ENCODE measurements at places on chromosomes 7 and 10.
A peak's percentile ranks its signal among the peaks of the same experiment; 100 is the strongest.

DNA sequence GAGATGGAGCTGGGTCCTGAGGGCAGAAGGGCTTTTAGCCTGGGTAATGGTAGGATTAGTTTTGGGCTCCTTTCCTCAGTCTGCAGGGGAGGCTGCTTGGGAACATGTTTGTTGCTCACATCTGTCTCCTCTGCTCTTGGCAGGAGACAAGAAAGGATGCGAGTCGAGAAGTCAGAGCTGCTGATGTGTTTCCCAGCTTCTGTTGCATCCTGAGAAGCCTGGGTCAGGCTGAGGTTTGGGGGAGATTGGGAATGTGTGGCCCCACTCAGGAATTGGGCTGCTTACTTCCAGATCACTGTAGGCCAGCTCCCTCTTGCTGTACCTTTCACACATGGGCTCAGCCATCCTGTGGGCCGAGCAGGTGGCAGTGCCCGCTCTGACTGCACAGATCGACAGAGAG is 79.2 kb downstream of the CCNY start:
- DNase-seq = no peak

DNA sequence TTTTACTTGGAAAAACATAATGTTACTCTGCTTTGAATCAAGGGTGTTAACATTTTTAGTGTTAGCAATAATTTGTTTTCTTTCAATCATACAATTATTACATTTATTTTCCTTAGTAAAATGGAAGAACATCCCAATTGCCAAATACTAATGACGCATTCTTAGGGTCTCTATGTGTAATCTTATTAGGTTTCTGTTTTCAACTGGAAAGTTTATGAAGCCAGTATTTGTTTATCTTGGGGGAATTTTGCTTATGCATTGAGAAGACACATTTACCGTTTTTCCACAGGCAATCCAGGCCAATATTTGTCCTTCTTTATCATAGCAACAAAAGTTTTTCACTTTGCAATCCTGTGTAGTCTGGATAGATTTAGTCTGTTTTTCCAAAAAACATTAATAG is 134.5 kb downstream of the CPED1 start:
- DNase-seq = no peak

GRCh38 chr7:28155019-28155660 is 25.5 kb downstream of the JAZF1 start:
- no peak for DNase-seq

DNA sequence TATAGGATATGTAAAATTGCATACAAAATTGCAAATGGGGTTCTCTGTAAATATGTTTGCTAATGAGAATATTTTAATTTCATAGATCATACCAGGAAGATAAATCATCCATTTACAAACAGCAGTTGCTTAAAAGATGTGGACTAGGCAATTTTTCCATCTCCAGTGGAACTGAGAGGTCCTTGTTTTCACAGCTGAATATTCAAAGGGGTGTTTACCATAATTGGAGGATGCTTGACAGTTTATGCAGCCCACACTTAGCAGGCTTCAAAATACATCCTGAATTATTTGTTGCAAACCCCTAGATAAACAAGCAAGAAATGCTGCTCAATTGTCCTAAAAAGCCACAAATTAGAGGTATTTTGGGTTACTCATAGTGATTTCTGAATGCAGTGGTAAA is 69.9 kb downstream of the ADARB2 start:
- DNase-seq = no peak

DNA sequence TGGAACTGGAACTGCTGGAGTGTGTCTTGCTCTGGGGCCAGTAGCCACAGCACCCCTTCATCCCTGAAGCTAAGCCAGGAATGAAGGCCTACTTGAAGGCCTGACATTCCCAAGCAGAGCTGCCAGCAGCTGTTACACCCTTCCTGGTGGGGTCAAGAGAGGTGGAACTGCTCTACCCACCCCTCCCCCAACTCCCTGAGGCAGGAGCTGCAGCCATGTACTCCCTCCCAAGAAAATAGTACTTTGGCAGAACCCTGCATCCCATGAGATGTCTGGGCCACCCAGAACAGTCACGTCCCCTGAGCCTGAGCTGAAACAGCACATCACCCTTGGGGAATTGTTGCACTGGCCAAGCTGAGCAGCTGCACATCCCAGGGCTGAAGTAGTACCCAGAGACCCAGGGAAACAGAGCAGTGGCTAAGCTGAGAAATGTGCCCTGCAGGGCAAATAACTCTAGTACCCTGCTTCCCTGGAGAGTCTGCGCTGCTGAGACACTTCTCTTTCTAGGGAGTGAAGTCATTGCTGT is 63.4 kb upstream of the PLA2G12B start:
- DNase-seq = no peak

- DNase-seq = no peak
These were observed 122.0 kb downstream of the PLCE1 start for GRCh38 chr10:94115725-94116124.

- no peak for DNase-seq
These were observed 97.3 kb upstream of the STK17A start for GRCh38 chr7:43485580-43485979.

GRCh38 chr7:157310676-157311185 is 26.1 kb upstream of the DNAJB6 start:
- DNase-seq = peak; percentile 83

- no peak for DNase-seq
These were observed 492.7 kb downstream of the RPS24 start for GRCh38 chr10:78526347-78526746.

DNA sequence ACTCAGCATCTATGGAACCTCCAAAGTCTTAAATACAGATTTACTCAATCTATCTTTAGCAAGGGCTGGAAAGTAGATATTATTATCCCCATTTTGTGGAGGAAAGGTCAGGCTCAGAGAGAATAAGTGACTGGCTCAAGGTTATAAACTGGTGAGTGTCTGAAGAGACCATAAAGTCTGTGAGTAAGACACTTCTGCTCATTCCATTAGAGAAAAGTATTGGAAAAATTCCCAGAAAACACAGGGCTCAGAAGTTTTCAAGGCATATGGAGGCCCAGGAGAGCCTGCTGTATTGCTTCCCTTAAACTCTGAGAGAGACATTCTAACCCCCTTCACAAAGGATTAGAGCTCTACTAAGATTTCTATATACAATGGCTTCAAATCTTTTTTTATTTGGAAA is 134.8 kb downstream of the PCDH15 start:
- DNase-seq = no peak

- no peak for DNase-seq
These were observed 171.9 kb downstream of the ARID5B start for GRCh38 chr10:62073429-62073828.

DNA sequence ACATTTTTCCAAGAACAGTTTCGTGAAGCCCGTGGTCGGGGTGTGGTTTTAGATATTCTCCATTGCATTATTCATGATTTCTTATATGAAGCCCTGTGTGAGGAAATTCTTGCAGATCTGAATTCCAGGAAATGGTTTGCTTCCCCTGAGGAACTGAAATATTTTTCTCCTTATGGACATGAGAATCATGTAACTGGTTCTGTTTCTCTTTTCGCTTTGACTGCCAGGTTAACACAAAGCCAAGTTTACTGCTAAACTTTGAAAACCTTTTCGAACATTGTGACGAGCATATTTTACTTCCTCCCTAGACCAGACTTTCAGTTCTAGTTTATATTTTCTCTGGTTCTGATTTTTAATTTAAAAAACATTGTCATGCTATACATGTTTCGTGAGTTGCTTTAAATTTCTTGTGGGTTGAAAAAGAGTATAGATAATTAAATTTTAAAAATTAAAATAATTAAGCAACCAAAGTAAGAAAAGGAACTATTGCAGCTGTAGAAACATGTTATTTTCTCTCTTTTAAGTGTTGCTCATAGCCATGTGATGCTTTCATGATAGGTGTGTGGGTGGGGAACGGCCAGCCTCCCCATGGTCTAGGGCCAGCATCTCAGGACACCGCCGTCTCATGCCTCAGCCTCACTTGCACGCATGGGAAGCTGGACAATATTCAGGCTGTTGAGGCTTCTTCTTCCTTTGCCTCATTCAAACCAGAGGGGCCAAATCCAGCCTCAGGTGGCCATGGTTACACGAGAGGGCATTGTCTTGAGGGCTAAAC is 97.1 kb downstream of the CREB5 start:
- DNase-seq = no peak

- no peak for DNase-seq
These were observed 1120.7 kb downstream of the GATA3 start for GRCh38 chr10:9175200-9175599.

DNA sequence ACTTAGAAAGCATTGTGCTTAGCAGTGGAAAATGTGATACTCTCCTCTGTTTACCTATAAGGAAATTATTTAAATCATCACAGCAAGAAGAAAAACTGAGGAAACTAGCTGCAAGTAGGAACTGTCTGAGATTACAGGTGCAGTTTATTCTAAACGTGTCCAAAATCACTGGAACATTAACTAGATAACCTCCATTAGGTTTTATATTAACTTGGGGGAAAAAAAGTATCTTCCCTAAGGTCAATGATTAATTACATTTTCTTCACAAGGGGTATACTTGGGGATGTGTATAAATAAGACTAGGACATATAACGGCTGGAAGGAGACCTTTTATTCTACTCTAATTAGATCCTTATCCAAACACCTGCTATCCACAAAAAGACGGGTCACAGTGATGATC is 3.7 kb downstream of the GOT1 start:
- no peak for DNase-seq

- no peak for DNase-seq
These were observed 203.5 kb downstream of the PTEN start for GRCh38 chr10:88066876-88067275.

DNA sequence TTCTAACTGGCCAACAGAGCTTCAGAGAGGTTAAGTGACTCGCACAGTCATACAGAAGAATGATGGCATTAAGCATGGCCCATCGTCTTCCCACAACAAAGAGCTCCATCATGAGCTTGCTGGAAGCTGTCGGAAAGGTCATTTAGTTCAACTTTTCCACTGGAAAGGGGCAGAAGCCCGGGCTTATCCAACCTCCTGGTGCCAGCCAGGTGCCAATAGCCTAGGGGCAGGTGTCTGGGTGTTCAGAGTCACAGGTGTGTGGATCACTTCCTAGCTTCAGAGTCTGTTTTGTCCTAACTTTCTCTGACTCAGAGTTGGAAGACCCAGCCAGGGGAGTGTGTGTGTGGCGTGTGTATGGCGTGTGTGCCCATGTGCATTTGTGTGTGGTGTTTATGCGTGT is 1.3 kb upstream of the TRPV6 start:
- peak; percentile 8 for DNase-seq

DNA sequence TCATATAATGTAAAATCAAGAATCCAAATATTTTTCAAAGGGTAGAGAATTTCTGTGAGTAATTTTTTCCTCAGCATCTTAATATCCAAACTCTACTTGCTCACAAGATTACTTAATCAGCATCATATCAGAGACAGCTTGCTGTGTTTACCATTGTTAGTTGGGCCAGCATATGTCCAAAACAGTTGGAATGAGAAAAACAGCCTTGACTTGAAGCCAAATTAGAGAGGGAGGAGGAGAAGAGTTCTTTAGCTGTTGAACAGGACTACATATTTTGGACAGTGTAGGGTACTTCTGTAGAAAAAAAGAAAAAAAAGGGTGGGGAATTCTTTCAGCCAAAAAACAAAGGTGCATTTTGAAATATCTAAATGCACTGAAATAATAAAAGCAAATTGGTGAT is 69.8 kb downstream of the HDAC9 start:
- DNase-seq = no peak

DNA sequence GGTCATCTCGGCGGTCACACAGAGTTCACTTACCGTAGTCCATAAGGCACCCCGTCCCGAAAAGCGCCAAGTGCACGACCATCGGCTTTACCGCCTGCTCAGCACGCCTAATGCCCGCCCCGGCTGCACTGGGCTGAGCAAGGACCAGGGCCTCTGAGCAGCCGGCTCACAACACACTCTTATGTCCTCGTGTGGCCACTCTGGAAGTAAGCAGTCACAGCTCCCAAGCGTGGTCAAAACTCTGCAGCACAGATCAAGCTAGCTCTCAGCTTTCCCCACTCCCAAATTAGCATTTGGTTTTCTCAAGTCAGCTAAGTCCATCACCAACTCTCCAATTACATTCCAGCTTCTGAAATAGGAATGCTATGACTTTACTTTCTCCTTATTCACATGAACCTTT is 57.7 kb downstream of the MAD1L1 start:
- no peak for DNase-seq

DNA sequence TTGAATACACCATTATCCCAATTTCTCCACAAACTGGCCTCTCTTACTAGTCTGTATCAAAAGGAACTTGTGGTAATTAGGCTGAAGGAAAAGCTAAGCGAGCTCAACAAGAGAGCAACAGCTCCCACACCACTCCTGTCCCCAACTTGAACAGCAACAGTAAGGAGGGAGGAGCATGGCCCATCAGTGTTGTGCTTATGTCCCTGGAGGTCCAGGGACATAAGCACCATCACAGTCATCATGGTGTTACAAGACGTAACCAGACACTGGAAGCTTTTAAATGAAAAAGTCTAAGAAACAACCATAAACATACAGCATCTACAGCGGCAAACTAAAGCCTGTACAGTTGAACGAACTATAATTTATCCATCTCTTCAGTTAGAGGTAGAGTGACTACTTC is 989 bp downstream of the ERLIN1 start:
- DNase-seq = no peak

GRCh38 chr10:32909456-32909855 is 48.6 kb downstream of the ITGB1 start:
- no peak for DNase-seq

DNA sequence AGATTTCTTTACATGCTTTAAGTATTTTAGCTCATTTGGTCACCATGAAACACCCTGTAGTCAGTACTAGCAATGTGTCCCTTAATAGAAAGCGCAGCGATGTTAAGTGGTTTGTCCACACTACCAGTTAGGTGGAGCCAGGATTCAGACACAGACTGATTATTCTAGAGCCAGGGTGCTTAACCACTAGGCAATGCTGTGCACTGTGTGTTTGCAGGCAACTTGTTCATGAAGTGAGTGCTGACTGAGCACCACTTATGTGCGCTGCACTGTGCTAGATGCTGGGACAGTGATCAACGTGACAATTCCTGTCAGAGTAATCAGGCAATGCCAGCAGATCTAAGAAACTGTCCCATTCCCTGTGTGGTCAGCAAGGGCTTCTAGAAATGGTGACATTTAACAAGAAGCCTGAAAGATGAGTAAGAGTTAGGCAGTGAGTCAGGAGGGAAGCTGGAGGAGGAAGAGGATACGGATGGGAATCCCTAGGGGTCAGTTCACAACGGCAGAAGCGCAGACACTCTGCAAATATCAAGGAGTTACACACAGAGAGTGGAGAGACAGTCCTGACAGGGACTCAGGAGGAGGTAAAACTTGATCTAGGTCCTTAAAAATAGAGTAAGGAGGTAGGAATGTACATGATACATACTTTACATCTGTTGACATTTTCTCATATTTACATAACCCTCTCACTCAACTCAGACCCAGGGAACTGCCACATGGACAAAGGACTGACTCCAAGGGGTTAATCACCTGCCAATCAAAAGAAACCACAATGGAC is 69.7 kb upstream of the EGR2 start:
- DNase-seq = no peak

DNA sequence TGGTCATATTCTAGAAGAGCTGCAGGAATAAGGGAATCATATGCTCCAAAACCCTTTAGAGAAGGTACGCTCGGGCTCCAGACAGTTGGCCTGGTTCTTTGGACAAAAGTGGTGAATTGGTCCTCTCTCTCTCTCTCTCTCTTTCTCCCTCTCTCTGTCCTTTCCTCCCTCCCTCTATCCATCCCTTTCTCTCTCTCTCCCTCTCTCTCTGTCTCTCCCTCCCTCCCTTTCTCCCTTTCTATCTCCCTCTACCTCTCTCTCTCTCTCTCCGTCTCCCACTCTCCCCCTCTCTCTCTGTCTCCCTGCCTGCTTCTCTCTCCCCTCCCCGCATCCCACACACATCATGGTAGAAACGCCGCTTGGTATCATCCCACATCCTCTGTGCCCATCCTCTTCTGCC is 19.8 kb upstream of the PFKP start:
- no peak for DNase-seq

All from H9 (cell line).